ENCODE measurements at places on chromosomes 2 and 18.

DNA sequence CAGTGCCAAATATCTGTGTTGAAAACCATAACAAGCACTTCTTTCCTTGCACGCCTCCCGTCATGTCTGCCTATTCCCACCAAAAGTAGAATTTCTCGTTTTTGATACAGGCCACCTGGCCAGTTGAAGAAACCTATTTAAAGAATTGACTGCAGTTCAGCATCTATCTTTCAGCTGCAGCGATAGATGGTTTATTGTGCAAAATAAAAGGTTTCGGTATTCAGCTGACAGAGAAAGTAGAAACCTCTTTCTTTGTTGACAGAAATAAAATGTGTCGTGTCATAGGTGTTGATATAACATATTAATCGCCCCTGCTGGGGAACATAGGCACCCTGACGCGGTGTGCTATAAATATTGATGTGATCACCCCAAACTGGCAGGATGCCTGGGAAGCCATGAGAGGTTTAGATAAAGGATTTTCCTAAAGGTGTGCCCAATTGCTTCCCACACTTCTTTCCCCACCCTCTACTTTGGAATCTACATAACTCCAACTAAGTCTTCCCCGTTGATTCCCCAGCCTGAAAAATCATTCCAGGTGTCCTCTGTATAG is 570.4 kb downstream of the CCDC85A start:
- DNase-seq, result no peak

GRCh38 chr2:68367953-68368653 is 3.0 kb downstream of the PLEK start:
- no peak for DNase-seq

DNA sequence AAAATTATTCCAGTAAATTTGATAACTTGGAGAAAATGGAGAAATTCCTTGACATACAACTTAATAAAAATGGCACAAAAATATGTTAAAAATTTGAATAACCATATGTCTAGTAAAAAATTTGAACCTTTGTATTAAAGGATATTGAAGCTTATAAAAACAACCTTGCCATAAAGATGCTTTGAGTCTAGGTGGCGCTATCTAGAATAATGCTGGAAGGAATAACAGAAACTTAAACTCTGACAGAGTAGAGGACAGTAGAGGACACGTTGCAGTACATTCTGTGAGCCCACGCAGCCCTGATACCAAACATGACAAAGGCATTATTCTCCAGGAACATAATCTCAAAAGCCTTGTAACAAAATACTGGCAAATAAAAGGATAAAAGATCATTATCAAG is 44.7 kb upstream of the ALKAL2 start:
- no peak for DNase-seq

DNA sequence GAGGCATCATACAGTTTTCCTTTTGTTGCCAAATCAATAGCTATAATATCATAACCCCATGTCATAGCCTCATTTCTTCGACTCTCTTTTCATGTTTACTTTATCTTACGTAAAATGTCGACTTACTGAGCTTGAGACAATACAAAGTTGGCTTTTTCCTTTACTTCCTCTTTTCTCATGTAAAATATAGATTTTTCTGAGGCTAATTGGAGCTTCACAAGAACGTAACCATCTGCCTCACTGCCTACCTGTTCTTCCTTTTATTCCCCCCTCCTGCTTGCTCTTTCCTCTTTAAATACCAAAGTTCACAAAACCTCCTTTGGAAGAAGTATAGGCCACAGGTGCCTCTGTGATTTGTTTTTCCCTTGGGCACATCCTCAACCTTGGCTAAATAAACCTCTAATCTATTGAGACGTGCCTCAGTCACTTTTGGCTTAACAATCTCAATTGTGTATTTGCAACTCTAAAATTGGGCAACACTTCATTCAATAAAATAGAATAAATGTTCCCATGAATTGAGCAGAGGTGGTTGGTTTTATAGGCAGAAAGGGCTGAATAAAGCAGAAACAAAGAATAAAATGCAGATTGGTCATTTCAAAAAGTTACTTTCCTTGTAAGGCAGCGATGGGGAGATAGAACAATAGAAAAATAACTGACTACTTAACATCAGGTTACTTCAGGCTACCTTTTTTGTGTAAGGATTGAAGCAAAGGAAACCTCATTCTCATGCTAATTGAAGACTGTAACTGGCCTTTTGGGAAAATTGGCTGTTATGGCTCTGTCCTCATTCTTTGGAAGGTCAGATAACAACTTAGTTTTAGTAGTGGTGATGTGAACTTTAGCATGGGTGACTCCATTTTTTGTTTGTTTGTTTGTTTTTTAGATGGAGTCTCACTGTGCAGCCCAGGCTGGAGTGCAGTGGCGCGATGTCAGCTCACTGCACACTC is 21.3 kb downstream of the COMMD1 start:
- no peak for DNase-seq

- no peak for DNase-seq
Observed at GRCh38 chr2:111182121-111182520, 61.4 kb downstream of the BCL2L11 start.

GRCh38 chr2:199414465-199414864 is 43.3 kb downstream of the SATB2 start:
- DNase-seq, result no peak

DNA sequence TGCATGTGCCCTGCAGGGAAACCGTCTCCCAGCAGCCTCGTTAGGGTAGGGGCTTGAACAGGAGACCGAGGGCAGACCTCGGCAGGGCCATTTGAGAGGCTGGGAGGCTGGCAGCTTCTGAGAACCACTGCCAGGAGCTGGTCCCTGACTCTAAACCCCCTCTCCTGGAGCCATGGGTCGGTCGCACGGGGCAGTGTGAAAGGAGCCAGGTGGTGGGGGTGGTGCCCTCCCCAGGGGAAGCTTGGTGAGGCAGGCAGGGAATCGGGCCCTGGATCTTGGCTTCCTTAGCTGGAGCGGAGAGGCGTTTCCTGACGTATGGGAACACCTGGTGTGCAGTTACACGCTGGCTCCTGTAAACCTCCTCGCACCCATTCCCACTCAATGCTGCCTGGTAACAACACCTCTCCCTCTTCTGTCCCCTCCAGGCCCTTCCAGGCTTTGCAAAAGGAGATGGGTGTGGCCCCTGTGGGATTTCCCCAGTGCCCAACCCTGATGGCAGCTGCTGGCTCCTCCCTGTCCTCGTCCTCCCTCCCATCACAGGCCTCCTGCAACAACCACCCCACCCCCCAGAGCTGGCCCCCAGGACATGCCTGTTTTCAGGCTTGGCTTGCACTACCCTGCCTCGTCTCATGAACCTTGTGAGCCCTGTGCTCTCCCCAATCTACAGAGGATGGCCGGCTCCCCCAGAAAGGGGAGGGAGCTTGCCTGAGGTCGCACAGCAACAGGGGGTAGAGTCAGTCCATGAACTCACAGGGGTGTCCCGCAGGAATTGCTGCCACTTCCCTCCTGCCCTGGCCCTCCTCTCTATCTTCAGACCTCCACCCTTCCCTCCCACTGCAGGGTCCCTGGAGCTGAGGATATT is 24.4 kb downstream of the ADRA2B start:
- DNase-seq, result no peak

- DNase-seq, result no peak
Observed at GRCh38 chr2:118584062-118584749, 263.2 kb downstream of the EN1 start.

- no peak for DNase-seq
Observed at GRCh38 chr2:151544449-151544848, 134.7 kb downstream of the RIF1 start.

DNA sequence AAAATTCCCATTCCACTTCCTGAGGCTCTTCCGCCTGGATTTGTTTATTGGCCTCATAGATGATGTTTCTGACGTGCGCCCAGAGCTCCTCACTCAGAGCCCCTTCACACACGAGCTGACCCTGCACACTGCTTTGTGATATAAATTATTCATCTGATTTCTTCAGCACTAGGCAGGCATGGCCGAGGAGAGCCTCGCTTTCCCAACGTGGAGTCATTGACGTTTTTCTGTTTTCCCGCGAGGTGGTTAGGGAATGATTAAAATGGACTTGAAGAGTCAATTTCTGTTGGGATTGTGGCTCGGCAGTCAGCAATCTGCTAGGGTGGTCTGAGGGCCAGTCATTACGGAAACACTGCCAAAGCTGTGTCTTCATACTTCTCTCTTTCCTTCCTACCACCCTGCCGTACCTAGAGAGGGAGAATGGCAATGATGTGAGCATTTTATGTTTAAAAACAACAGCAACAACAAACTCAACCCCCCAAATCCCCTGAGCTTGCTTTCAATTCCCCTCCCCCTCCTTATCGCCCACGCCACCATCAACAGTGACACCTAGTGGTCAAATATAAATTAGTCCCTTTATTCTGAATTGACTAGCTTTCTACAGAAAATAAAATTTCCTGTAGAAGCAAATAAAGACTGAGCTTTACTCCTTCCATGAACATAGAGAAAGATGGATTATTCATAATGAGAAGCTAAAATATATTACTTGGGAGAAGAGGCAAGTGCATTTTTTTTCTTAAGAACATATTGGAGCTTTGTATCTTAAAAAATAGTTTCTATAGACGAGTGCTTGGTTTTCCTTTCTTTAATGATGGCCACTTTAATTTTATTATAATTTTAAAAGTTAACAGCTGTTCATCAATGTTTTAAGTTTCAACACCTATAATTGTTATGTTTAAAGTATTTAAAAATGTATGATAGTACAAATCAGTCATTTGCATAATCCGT is 285.1 kb downstream of the MTX2 start:
- DNase-seq, result peak; percentile 52

- no peak for DNase-seq
Observed at GRCh38 chr18:43961722-43962121, 684.4 kb upstream of the SYT4 start.

DNA sequence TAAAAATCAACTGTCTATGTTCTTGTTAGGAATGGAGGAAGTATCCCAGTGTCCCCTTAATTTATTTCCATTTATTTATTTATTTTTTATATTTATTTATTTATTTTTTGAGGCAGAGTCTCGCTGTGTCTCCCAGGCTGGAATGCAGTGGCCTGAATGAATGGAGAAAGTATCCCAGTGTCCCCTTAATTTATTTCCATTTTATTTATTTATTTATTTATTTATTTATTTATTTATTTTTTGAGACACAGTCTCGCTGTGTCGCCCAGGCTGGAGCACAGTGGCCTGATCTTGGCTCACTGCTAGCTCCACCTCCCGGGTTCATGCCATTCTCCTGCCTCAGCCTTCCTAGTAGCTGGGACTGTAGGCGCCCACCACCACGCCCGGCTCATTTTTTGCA is 34.1 kb downstream of the MIB1 start:
- no peak for DNase-seq

DNA sequence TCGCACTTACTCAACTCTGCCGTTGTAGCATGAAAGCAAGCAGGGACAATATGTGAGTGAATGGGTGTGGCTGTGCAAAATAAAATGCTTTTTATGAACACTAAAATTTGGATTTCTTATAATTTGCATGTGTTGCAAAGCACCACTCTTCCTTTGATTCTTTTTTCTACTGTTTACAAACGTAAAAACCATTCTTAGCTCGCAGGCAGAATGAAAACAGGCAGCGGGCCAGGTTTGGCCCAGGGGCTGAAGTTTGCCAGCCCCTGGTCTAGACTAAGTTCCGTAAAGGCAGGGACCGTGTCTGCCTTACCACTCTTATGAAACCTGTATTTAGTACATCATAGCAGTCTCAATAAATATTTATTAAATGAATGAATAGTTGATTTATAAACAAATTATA is 83.7 kb upstream of the SPATS2L start:
- no peak for DNase-seq

GRCh38 chr18:63159590-63159989 is 160.0 kb downstream of the BCL2 start:
- DNase-seq, result no peak

DNA sequence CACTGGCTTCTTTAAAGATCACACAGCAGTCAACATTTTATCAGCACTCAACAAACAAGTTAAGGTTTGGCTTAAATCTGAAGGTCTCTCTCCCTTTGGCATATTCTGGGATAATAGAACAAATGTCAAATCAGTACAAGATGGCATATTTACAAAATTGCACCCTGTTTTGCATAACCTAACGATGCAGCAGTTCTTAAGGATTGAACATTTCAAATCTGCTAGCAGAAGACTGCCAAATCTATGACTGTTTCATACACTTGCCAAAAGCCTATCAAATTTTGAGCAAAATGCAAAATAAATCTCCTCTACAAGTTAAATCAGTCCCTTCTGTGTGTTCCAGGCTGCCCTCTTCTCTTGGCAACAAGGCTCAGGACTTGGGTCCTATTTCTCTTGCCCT is 73.6 kb downstream of the DPP4 start:
- DNase-seq, result no peak

GRCh38 chr2:27086724-27087593 is at the start of gene KHK:
Gene KHK (plus strand): TSS chr2:27086772. CDS start chr2:27087260, 488 bp downstream.
- DNase-seq, result no peak

- DNase-seq, result peak; percentile 46
Observed at GRCh38 chr2:73291093-73291460, 2.3 kb downstream of the EGR4 start.

GRCh38 chr2:66915237-66915636 is 480.3 kb downstream of the MEIS1 start:
- peak; percentile 20 for DNase-seq

GRCh38 chr2:241272303-241273209 is 42.9 kb downstream of the HDLBP start:
- peak; percentile 59 for DNase-seq

- peak; percentile 60 for DNase-seq
Observed at GRCh38 chr2:55590810-55591440, 26.5 kb downstream of the PPP4R3B start.

GRCh38 chr2:219912491-219912921 is 285.1 kb downstream of the SLC4A3 start:
- peak; percentile 62 for DNase-seq

DNA sequence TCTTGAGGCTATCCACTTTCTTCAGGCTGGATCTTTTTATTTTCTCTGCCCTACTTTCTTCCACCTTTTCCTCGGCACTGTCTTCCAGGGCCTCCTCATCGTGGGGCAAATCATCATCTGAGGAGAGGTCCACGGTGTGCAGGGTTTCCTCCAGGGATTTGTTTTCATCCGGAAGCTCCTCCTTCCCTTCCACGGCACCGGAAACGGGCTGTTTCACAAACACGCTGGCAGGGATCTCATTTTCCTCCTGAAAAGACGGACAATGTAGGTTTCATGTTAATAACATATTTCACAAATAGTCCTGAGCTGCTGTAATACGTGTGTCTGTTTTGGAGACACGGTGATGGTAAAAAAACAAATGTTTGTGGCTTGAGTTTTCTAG is 10.4 kb downstream of the CAVIN2 start:
- no peak for DNase-seq

DNA sequence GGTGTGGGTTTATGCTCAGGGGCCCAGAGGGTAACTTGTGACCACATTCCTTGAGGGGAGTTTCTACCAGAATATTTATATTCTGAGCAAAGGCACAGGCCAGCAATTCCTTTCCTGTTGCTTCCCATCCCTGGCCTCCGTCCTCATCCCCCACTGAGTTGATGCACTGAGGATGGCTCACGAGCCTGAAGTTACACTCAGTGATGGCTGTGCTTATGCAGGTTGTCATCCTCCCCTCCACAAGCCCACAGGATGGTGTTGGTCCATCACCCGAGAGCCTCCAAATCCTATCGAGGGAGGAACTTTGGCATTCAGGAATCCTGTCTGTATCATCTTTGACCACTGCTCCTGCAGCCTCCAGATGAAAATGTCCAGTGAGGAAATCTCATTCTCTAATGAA is 28.4 kb upstream of the FHOD3 start:
- no peak for DNase-seq

- peak; percentile 24 for DNase-seq
Observed at GRCh38 chr18:58051765-58052460, 7.9 kb downstream of the NEDD4L start.

GRCh38 chr2:84486441-84487115 is 27.5 kb upstream of the SUCLG1 start:
- peak; percentile 42 for DNase-seq

All from IMR-90 (cell line).